ENCODE measurements at places on chromosomes 1 and 21.
A peak's percentile ranks its signal among the peaks of the same experiment; 100 is the strongest.

DNA sequence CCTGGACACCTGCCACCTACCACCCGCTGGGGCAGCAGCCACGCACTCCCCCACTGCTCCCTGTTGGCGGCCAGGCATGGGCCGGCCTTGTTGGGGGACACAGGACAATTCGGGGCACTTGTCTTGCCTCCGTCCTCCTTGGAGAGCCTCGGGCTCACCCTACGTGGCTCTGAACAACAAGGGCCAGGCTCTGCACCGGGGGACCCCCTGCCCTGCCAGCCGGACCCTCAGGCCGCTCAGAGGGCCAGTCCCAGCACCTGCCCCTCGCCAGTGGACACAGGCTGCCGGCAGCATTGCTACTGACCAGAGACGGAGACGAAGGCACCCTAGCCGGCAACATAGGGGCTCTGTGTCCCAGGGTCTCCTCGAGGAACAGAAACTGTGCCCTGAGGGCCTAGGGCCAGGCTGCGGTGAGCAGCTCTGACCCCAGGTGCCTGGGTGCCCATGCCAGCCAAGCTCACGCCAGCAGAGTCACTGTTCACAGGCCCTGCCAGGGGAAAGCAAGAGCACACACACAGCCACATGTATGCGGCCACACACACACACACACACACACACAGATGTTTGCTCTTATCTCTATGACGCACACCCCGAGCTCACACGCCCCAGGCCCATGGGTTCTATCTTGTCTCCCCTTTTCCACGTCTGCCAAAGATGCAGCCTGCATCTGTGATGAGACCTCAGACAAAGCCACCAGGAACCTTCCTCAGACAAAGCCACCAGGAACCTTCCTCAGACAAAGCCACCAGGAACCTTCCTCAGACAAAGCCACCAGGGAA lies 45.9 kb downstream of the MORN1 start:
- no peak for DNase-seq

GRCh38 chr1:55547405-55547804 lies 332.2 kb upstream of the USP24 start:
- no peak for DNase-seq

DNA sequence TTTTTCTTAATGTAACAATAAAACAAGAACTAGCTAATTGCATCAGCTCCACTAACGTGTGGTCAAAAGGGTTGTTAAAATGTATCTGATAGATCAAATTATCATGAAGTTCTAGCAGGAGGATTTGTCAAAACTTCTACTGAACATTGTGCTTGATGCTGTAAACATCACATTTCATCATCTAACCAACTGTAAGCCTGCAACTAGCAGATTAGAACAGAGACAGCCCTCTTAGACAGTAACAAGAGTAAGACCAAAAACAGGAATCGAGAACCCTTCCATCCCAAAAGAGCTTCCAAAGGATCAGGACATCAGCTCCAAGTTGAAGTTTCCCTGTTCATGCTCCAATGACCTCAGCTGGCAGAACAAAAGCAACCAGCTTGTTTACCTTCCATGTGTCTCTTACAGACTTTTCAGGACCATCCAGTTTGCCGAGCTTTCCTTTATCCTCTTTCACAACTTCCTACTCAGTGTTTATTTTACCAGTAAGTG lies 44.6 kb downstream of the NIBAN1 start:
- DNase-seq: no peak

DNA sequence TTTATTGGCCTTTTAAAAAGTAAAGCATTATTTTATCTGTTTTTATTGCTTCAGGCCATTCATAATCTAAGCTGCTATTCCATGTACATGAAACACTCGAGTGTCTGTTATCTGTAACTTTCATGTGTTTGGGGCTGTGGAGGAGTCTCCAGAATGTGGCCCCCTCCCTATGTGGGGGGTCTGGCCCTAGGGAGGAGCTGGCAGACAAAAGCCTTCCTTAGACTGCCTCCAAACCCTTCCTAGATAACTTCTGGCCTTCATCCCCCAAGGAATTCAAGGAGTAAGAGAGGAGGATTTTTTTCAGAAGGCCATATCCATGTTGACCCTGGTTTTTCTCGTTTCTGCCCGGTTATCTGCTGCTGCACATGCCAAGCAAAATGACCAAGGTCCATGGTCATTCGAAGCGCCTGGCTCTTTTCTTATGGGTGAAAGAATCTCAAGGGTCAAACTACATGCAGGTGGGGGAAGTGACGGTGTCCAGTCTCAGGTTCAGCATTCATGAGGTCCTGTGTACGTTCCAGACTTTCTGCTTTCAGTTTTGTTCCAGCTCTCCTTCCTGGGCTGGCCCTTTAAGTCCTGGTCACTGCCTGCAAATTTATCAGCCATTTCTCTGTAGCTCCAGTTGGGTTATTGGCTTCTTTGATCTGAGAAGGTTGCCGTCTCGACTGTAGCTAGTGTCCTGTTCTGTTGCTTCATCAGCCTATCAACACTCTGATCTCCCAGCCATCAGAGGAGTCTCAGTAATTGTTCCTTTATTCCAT lies 8.3 kb downstream of the TENT5C start:
- no peak for DNase-seq

- DNase-seq: no peak
Observed at GRCh38 chr21:37047079-37047478, 25.8 kb downstream of the PIGP start.

DNA sequence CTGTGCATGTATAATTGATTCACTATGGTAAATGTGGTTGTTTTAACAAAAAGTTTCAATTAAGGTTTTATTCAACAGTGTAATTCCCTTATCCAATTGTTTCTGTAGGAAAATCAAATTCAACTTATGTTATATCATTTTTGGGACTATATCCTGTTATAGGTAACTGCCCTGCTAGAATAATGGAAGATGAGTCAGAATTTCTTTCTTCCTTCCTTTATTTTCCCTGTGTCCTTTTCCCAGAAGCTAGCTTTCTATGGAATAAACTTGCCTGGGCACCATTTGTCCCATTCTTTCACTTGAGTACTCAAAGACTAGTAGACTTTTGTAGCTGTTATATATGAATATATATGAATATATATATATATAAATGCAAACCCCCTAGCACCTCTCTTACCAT lies 301.3 kb downstream of the TM2D1 start:
- DNase-seq: no peak

DNA sequence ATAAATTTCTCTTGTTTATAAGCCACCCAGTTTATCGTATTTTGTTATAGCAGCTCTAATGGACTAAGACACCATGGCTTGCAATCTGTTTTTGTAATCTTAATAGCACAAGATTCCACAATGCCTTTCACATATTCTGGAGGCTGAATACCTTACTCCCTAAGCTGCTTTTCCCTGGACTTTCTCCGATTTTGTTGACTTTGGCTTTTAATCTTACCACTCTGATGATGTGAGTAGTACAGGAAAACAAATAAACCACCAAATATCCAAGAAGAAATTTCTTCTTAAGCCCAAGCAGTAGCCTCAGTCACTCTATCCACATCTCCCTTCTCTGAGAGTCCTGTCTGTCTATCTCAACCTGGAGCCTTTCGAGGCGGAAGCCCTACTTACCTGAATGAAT lies 838.6 kb downstream of the LTN1 start:
- no peak for DNase-seq

- DNase-seq: no peak
Observed at GRCh38 chr1:182604175-182605164, at the start of gene RGS16. Gene RGS16 (minus strand): TSS chr1:182604389. CDS start chr1:182604259, 130 bp downstream.

DNA sequence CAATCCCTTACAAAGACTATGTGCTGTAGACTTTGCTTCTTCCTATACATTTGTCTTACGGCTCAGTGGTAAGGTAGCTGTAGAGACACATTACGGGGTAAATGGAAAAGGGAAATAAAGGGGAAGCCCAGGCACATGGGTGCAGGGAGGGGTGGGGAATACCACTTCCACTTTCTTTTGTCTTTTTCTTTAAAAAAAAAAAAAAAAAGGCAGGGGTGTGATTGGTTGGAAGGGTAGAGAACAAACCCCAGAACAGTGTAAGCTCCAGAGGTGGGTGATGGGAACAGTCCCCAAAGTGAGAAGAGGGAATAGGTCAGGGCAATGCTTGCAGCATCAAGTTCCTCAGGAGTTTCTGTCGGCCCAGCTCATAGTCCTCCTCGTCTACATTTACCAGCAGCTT lies 3.9 kb downstream of the NIT1 start:
- DNase-seq: no peak

DNA sequence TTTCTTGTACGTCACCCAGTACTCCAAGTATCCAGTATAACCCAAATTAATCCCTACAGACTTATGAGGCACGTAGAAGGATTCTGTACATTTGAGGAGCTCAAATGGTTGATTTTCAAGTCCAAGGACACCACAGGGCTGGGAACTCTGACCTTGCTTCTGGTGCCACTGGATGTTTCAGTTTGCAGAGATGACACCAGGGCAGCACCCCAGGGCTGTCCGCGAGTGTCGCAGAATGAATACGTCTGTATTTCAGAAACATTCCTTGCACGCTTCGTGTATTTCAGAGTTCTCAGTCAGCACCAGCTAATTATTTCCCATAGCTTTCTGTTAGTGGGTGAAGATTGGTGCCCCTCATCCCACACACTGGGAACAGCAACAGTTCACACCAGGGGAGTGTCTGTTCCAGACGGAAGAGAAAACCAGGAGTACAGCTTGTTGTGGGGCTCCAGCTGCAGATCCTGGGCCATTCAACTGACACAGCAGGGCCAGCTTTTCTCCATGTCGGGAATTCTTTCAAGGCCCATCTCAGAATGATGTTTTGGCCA lies 159.2 kb downstream of the RHOU start:
- no peak for DNase-seq

- DNase-seq: peak; percentile 81
Observed at GRCh38 chr1:94871031-94871430, 50.9 kb downstream of the SLC44A3 start.

- DNase-seq: no peak
Observed at GRCh38 chr1:75265792-75266191, 131.6 kb downstream of the LHX8 start.

- no peak for DNase-seq
Observed at GRCh38 chr1:159653201-159653600, 61.2 kb downstream of the CRP start.

- no peak for DNase-seq
Observed at GRCh38 chr1:70043804-70044203, 161.6 kb downstream of the LRRC40 start.

DNA sequence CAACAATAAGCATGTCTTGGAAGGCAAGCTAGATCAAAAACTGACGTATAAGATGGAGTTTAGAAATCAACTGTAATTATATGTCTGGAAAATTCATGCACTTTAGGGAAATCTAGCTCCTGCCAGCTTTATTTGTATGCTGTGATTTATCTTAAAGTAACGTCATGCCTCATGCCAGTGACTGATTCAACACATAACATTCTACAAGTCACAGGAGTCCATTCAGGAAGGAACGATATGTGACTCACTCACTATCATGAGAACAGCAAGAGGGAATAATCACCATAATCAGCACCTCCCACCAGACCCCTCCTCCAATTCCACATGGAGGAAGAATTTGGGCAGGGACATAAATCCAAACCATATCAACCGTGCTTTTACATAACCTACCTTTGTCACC lies 682.4 kb upstream of the ADAMTS5 start:
- peak; percentile 72 for DNase-seq

GRCh38 chr1:101745551-101746270 lies 251.0 kb downstream of the OLFM3 start:
- no peak for DNase-seq

GRCh38 chr1:150567341-150567716 lies 12.1 kb downstream of the MCL1 start:
- DNase-seq: no peak

DNA sequence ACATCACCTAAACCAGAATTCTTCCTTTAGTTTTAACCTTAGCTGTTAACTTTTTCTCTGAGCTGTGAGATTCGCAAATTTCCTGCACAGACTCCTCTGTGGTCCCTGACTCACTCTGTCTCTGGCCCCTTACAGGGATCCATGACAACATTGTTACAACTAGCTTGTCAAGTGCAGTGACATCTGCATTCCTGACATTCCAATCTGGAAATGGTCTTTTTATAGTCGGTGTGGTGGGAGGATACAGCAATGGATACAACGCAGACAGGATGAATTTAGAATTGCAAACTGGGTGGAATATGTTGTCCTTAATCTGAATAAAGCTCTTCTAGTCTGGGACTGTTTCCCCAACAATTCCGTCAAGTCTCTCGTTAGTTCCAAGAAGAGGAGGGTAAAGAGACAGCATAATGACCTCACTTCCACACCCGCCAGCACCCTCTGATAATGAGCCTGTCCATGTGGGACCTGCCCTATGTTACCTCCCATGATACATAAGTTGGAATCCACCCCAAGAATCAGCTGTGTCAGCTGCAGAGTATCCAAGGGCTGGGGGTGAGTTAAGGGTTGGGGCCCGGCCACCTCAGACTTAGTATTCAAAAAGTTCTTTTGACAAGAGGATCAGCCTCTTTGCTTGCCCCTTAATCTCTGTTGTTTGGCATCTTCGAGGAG lies 49.4 kb downstream of the ILDR2 start:
- DNase-seq: peak; percentile 95

DNA sequence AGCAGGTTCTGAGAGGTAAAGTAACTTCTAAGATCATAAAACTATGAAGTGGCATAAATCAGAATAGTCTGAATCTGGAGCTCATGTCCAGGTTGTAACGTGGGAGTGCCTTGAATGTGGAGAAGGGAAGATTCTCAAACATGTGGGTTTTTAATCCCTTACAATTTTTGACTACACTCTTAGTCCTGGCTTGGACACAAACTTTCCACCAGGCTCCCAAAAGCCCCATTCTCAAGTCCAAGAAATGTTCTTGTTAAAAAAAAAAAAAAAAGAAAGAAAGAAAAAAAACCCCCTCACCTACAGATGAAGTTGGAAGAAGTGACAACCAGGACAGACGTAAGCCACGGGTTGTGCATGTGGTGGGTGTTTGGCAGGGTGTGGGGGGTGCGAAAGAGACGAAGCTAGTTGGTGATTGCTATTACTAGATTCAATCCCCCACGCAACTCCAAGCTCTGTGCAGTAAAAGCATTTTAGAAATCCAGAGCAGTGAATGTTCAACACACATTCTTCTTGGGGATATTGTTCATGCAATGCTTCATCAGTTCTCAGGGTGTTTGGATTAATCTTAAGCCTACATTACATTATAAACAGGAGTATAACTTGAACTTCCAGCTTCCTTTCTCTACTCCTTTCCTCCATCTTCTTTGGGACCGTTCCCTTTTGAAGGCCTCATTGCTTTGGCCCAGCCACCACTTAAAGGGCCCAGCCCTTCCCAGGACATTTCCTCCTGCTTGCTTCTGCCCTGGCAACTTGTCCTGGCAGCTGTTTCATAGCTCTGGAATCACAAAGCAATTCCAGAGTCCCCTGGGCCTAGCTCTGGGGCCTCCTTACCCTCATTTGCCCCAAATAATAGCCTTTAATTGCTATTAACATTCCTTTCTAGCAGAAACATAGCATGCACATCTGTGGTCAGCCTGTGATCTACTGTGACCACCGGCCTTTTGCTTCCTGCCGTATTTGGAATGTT lies 41.8 kb downstream of the PHC2 start:
- no peak for DNase-seq

GRCh38 chr1:63920154-63921117 lies 146.6 kb downstream of the ROR1 start:
- DNase-seq: peak; percentile 99

- DNase-seq: no peak
Observed at GRCh38 chr1:165747632-165748447, 20.8 kb downstream of the TMCO1 start.

- peak; percentile 57 for DNase-seq
Observed at GRCh38 chr1:183841950-183842794, 37.3 kb downstream of the RGL1 start.

GRCh38 chr1:175338387-175339135 lies 146.0 kb upstream of the KIAA0040 start:
- DNase-seq: no peak

GRCh38 chr1:185439727-185440415 lies 122.8 kb upstream of the IVNS1ABP start:
- peak; percentile 69 for DNase-seq

GRCh38 chr1:34846265-34846664 lies 13.3 kb downstream of the SMIM12 start:
- DNase-seq: no peak

Data from RCC 7860 (cell line).